ENCODE measurements at places on chromosomes 2 and 18. TPM values are rescaled to one million over a fixed set of nuclear protein-coding genes. Genes with fewer than 3 reads are reported as not detected.
A peak's percentile ranks its signal among the peaks of the same experiment; 100 is the strongest.

Gene CAVIN2
- total RNA-seq = not detected

- H3K27me3 ChIP-seq = peaks cover 6% of the 10 kb centered on the region
- no peaks in the 10 kb centered on the region for H3K36me3 ChIP-seq
- H3K4me1 ChIP-seq = peaks cover 29% of the 10 kb centered on the region
- no peak overlapping the region for H3K27ac ChIP-seq
Observed at GRCh38 chr2:218312267-218312756, 20.0 kb upstream of the TMBIM1 start.

DNA sequence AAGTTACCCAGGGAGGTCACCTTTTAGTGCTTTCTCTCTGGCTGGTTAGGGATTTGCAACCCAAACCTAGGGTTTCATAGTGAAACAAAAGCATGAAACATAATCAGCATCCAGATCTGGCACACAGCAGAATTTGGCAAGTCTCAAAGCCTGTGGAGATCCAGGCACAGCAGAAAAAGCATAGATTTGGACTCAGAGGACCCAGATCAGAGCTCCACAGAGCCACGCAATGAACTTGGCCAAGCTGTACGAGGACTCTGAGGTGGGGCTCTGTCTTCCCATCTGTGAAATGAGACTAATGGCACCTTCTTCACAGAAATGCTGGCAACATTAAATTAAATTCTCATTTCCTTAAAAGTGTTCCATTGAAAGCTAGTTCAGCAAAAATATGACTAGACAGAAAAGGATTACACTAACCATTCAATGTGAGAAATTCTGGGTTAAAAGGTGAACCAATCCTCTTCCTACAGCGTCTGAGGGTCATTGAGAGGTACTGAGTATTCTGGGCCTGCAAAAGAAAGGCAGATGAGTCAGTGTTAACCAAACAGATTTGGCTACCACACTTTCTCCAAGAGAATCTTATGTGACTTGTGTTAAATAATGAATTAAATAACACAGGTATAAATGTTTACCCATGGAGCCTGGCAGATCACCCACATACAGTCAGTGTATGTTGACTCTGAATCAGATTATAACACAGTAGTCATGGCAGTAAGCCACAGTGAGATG, 266.3 kb downstream of the MREG start:
- H3K27ac ChIP-seq = no peak overlapping the region
- no peaks in the 10 kb centered on the region for H3K36me3 ChIP-seq
- no peaks in the 10 kb centered on the region for H3K27me3 ChIP-seq
- no peak for DNase-seq

DNA sequence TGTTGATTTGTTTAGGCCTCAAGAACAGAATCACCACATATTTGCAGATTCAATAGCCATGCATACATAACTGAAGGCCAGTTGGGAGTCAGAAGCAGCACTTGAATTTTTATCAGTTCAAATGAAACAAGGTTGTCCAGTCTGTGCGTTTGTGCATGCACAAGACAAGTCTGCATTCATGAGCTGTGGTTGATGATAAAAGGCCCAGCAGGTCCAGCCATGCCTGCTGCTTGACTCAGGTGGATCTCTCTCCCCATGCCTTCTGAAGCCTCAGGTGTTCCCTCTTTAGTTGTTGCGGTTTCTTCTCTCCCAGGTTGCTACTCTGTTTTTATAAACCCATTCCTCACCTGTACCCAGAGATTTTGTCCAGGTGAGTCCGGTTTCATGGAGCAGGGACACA, 124.5 kb downstream of the CCDC102B start:
- no peaks in the 10 kb centered on the region for H3K27me3 ChIP-seq
- no peak overlapping the region for H3K27ac ChIP-seq
- H3K4me3 ChIP-seq = no peak overlapping the region
- no peak for DNase-seq
- H3K36me3 ChIP-seq = no peaks in the 10 kb centered on the region
- peaks cover 2% of the 10 kb centered on the region for H3K4me1 ChIP-seq

DNA sequence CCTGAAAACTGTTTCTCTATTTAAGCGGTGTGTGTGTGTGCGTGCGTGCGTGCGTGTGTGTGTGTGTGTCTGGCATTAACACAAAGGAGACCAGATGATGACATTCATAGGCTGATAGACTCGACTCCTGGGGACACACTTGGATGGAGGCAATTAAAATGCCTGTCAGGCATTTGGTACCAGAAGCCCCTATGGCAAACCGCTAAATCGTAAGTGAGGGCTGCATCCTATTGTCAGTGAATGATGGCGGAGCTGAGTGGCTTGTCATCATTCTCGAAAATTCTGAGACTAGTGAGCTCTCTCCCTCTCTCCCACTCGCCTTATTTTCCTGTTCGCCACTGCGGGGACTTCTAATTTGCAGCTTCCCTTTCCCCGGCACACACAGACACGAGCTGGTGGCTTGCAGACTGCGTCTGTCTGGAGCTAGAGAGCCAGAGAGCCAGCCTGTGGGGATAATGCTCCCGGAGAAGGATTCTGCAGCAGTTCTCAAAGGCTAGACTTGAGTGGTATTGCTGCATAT, 155.4 kb downstream of the MAP2 start:
- no peaks in the 10 kb centered on the region for H3K27me3 ChIP-seq
- H3K27ac ChIP-seq = no peak overlapping the region
- no peak for DNase-seq
- H3K4me3 ChIP-seq = no peak overlapping the region
- H3K4me1 ChIP-seq = peaks cover 3% of the 10 kb centered on the region
- H3K36me3 ChIP-seq = no peaks in the 10 kb centered on the region

Gene REG3G
- not detected for total RNA-seq

- no peak for DNase-seq
- no peak overlapping the region for H3K4me3 ChIP-seq
- H3K36me3 ChIP-seq = no peaks in the 10 kb centered on the region
- peaks cover 6% of the 10 kb centered on the region for H3K27me3 ChIP-seq
- H3K27ac ChIP-seq = no peak overlapping the region
Observed at GRCh38 chr2:238786379-238786778, 61.5 kb upstream of the TWIST2 start.

- H3K36me3 ChIP-seq = no peaks in the 10 kb centered on the region
- no peak overlapping the region for H3K4me3 ChIP-seq
- peaks cover 6% of the 10 kb centered on the region for H3K27me3 ChIP-seq
- DNase-seq = no peak
Observed at GRCh38 chr2:203817147-203817546, 50.4 kb upstream of the CTLA4 start.

DNA sequence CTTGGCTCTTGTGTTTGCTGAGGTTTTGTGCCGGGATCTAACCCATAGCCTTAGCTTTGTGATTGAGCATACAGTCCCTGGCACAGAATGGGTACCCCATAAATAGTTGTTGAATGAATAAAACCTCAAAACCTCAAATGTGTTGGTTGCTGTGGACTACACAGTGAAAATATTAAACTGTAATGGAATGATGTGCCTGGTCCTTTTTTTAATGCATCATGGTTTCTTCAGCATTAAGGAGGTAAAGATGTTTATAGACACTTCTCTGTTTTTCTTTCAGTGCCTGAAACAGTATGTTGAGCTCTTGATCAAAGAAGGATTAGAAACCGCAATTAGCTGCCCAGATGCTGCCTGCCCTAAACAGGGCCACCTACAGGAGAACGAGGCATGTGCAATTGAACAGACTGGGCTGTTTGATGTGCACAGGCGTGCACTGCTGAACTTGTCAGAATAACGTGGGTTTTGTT, 97.0 kb downstream of the RNF144A start:
- H3K36me3 ChIP-seq = peaks cover 4% of the 10 kb centered on the region
- no peaks in the 10 kb centered on the region for H3K27me3 ChIP-seq
- no peak overlapping the region for H3K4me3 ChIP-seq

Gene C2orf78
- total RNA-seq = not detected

- H3K36me3 ChIP-seq = peaks cover 10% of the 10 kb centered on the region
- peak within 1 kb of the TSS; percentile 53 for H3K4me3 ChIP-seq
- H3K27ac ChIP-seq = peak within 1 kb of the TSS; percentile 49
Observed at GRCh38 chr18:28176948-28177827, at the start of gene CDH2. CDH2 (minus strand) TSS chr18:28177130; CDS start chr18:28177022, 108 bp downstream.

- H3K27me3 ChIP-seq = no peaks in the 10 kb centered on the region
- no peak overlapping the region for H3K4me3 ChIP-seq
- no peak overlapping the region for H3K27ac ChIP-seq
- peaks cover 44% of the 10 kb centered on the region for H3K36me3 ChIP-seq
- no peak for DNase-seq
- H3K4me1 ChIP-seq = peaks cover 14% of the 10 kb centered on the region
Observed at GRCh38 chr2:200345975-200346374, 39.5 kb downstream of the SPATS2L start.

DNA sequence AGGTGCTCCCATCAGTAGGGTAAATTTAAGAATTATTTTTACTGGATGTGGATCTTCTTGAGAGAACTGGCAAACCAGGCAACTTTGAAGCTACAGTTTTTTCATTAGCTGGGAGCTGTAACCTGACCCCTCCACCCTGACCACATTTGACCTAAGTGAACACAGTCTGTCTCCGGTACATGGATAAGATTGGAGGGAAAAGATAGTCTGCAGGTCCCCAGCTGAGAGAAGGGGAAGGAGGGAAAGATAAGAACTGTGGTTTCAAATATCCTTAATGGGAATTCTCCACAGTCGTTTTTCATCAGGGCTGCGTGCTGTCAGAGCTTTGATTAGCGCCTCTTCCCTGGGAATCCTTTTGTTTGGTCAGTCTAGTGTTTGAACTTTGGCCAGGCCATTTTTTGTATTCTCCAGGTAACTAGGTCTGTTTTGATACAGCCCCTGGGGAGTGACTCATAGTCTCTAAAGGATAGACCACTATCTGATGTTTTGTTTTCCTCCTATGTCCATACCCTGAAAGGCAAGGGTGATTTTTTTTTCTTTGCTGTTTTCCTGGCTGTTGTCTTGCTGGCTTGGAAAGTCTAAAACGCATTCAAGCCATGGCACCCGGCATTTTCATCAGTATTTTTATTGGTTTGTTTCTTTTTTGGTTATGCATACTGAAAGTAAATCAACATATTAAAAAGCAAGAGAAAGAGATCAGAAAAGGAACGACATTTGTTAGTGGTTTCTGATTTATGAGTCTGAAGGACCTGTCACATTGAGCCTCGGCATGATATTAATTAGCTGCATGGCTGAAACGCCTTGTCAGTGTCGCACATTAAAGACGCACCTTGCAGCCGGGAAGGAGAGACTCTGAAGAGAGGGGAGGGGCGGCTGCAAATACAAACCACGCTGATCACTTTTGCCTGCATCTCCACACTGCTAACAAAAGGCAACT, 183.4 kb upstream of the FN1 start:
- peaks cover 3% of the 10 kb centered on the region for H3K27me3 ChIP-seq
- H3K4me1 ChIP-seq = no peaks in the 10 kb centered on the region
- no peak for DNase-seq
- H3K36me3 ChIP-seq = no peaks in the 10 kb centered on the region

DNA sequence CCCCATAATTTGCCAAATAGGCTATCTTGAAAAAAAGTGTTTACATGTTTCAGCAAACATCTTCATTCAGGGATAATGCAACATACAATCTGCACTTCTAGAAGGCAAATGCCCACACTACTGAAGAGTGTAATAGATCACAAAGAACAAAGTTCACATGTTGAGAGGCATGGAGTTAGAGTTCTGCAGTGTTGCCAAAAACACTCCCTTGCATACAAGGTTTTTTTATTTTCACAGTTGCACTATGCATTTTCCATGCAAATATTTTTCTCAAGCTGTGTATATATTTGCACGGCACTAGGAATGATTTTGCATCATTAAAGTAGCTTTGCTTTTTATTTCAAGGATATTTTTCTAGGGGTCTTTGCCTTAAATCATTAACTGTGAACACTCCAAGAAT, 409.9 kb downstream of the THSD7B start:
- no peaks in the 10 kb centered on the region for H3K27me3 ChIP-seq
- no peak overlapping the region for H3K4me3 ChIP-seq
- H3K36me3 ChIP-seq = no peaks in the 10 kb centered on the region
- H3K27ac ChIP-seq = no peak overlapping the region

Gene CRACDL
- 0.20 TPM for total RNA-seq

Gene DPYSL5
- total RNA-seq = not detected

- no peak overlapping the region for H3K4me3 ChIP-seq
- DNase-seq = no peak
- peaks cover 13% of the 10 kb centered on the region for H3K27me3 ChIP-seq
- no peak overlapping the region for H3K27ac ChIP-seq
- no peaks in the 10 kb centered on the region for H3K36me3 ChIP-seq
Observed at GRCh38 chr2:68686178-68686577, 42.8 kb downstream of the PROKR1 start.

Gene PRSS56
- not detected for total RNA-seq

Gene CPO
- not detected for total RNA-seq

Gene IL18R1
- total RNA-seq = 22.8 TPM

GRCh38 chr2:65292461-65293011, 64.9 kb downstream of the ACTR2 start:
- H3K4me3 ChIP-seq = no peak overlapping the region
- no peaks in the 10 kb centered on the region for H3K36me3 ChIP-seq
- H3K4me1 ChIP-seq = peaks cover 8% of the 10 kb centered on the region
- DNase-seq = no peak
- H3K27ac ChIP-seq = no peak overlapping the region

DNA sequence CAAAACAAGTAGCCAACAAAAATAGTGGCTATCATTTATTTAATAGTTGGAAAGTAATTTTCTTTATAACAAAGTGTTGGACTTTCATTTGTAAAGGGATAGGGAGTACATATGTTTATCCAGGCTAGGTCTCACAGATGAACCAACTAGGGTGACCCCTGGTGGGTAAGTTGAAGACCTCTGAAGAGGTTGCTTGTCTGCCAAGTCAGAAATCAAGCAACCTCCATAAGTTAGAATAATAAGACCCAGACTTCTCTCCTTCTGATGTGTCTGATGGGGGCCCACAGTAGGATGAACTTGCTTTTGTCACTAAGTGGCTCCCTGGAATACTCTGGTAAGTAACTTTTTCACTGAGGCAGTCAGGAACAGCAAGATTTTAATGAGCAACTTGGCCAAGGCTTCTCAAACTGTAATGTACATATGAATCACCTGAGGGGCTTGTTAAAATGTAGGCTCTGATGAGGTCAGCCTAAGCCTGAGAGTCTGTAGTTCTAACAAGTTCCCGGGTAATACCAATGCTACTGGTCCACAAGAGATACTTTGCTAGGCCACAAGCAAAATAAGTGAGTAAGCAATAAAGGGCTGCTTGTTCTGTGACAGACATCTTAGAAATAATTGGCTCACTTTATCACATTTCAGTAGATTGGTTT, 319.6 kb downstream of the PIK3C3 start:
- DNase-seq = no peak
- H3K27me3 ChIP-seq = no peaks in the 10 kb centered on the region
- H3K4me1 ChIP-seq = peaks cover 2% of the 10 kb centered on the region

DNA sequence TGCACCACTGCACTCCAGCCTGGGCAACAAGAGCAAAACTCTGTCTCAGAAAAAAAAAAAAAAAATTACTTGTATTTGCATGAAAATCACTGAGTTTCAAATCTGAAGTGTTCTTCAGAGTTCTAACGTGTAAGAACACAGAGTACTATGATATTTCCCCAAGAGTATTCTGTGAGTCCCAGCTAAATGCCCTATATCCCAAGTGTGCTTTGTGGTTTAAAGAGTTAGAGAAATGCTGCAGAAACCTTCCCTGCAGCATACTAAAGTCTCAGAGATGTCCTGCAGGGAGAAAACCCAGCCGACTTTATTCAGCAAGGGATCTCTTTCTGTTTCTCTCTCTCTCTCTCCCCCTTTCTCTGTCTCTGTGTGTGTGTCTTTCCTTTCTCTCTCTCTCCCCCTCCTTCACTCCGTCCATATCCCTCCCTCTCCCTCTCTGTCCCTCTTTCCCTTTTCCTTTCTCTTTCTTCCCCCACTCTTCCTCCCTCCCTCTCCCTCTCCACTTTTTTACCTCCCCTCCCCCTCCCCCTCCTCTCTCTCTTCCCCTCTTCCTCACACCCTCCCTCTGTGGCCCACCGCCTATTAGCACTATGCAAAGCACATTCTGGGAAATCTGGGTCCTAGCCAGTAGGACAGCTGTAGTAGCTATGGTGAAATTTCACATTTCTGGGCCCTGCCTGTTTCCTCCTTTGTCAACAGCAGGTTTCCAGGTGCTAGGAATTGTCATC, 54.2 kb downstream of the ACTR2 start:
- H3K36me3 ChIP-seq = no peaks in the 10 kb centered on the region
- H3K4me1 ChIP-seq = peaks cover 14% of the 10 kb centered on the region
- H3K27ac ChIP-seq = no peak overlapping the region
- no peaks in the 10 kb centered on the region for H3K27me3 ChIP-seq
- no peak overlapping the region for H3K4me3 ChIP-seq
- DNase-seq = no peak

Measured in activated CD4-positive, alpha-beta memory T cell treated with anti-CD3 and anti-CD28 coated beads, Interleukin-2, amount 10 ng/mL, durations not matched to agents 7 days and 5 days (primary cell).